Vagina (tissue), 2 donors: ENCODE measurements at places on chromosomes 13 and 19.

- no peak for DNase-seq
Observed at GRCh38 chr13:113526466-113527220, 36.1 kb upstream of the DCUN1D2 start.

- no peak for DNase-seq
Observed at GRCh38 chr19:31883296-31883990, 462.0 kb upstream of the ZNF507 start.

GRCh38 chr19:49894011-49894664, 2.5 kb downstream of the IL4I1 start:
- DNase-seq = no peak

- DNase-seq = no peak
Observed at GRCh38 chr19:49475995-49476880, 2.2 kb downstream of the FLT3LG start.

DNA sequence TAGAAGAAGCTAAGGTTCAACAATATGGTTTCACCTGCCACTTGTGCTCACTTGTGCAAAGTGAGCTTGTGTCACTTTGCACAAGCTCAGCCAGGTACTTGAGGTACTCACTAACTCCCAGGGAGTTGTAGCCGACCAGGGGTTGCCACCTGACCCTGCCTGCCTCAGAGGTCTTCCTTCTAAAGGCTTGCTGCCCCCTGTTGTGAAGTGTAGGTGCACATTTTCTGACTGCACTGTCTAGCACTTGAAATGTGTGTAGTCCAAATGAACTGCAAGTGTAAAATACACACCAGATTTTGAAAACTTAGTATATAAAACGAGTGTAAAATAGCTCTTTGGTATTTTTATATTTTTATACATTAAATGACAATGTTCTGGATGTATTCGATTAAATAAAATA, 230.8 kb downstream of the DLEU7 start:
- DNase-seq = no peak
